ENCODE measurements at places on chromosomes 1 and 21. TPM values are rescaled to one million over a fixed set of nuclear protein-coding genes. Genes with fewer than 3 reads are reported as not detected.

GRCh38 chr1:94322696-94323095 lies 85.3 kb upstream of the ARHGAP29 start:
- DNase-seq: no peak

SMIM1 gene
- 3.6 TPM for total RNA-seq

GRCh38 chr1:68278221-68278620 lies 45.9 kb upstream of the WLS start:
- DNase-seq: no peak

DNA sequence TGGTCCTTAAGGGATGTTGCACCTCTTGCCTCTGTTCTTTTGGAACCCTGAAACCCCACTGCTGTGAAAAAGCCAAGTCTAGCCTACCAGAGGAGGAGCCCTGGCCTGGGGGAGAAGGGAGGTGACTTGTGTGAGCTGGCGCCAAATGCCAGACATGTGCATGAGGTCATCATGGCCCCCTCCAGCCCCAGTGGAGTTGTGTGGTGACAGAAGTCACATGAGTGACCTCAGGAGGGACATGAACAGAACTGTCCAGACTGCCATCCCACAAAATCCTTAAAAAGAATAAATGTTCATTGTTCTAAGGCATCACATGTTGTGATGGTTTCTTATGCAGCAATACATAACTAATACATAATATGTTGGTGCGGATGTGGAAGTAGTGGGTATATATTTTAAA lies 10.8 kb downstream of the HHAT start:
- no peak for DNase-seq

RPE65 gene
- not detected for total RNA-seq

GRCh38 chr1:231612393-231613089 lies 14.0 kb upstream of the DISC1 start:
- no peak for DNase-seq

RAB3B gene
- total RNA-seq: 35.5 TPM

PDPN gene
- total RNA-seq: 7.6 TPM

HSD11B1 gene
- total RNA-seq: 0.75 TPM

GRCh38 chr1:32729254-32730046 lies 26.9 kb upstream of the SYNC start:
- DNase-seq: no peak

DNA sequence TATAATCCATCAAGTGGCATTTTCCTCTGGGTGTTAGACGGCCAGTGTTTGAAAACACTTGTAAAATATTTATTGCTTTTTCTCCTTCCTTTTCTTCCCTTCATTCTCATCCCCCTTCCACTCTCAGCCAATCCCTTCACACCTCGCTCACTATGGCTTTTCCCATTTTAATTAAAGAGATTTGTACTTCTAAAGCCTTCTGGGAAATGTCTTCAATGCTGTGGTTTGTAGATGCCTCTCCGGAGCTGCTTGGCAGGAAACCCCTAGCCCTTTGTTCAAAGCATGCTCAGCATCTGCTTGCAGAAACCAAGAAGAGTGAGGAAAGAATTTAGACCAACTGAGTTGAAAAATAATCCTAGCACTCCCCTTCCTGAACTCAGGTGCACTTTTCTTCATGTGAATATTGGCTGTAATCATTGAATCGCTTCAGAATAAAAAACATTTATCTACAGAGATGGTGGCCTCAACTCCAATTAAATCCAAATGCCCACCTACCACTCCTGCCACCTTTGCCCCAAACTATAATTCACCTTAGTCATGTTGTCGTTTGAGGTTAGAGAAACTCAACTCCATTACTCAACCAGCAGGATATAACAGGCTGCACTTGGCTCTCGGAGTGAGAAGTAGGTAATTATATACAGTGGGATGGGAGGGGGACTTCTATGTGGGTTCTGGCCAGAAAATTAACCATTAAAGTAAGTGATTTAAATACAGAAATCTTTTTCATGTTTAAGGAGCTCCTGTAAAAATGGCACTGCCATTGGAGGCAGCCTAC lies 659.4 kb upstream of the CAMK1G start:
- DNase-seq: no peak

PGBD5 gene
- total RNA-seq: 12.9 TPM

CSF3R gene
- total RNA-seq: not detected

SPAG17 gene
- total RNA-seq: 0.14 TPM

KCNA10 gene
- not detected for total RNA-seq

DNA sequence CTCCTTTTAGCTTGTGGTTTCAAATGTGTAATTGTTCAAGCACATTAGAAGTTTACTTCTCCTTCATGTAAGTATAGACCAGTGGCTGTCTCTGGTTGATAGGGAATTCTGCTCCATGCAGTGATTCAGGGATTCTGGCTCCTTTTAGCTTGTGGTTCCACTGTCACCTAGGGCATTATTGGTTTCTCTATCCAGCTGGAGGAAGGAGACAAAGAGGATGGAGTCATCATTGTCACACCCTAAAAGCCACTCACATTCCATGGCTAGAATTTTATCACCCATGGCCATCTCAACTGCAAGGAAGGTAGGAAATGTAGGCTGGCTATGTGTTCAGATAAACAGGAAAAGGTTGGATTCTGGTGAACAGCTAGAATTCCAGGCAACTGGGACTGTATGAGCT lies 131.2 kb downstream of the URB2 start:
- no peak for DNase-seq

DNA sequence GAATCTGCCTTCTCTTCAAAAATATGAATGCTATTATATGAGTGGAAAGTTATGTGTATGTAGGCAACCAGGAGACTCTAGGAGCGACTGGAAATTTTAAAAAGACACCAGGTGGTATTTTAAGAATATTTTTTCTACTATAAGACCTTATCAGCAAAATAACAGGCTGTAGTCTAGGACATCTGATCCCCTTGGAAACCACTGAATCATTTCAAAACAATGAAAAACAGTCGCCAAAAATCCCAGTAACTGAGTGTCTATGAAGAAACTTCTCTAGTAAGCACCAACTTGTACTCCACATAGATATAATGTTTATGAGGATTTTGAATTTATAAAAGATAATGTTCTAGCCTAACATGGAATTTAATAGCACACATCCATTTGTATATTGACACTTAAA lies 358.5 kb downstream of the GPATCH2 start:
- DNase-seq: peak; percentile 9

DNA sequence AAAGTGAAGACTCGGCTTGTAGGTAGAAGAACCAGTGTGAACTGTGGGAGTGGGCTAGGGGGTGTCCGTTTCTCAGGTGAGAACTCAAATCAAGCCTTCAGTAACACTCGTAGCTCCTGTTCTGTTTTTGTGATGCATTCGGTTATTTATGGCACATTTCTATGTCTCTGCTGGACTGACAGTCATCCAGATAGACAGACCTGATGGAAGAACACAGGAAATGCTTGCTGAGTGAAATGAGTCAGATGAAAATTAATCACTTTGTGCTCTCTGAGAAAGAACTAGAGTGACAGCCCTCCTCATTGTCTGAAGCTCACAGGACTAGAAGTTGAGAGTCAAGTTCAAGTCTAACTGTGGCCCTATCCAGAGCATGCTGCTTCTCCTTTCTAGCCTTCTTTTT lies 360.1 kb upstream of the PLXNA2 start:
- peak; percentile 35 for DNase-seq

DMBX1 gene
- total RNA-seq: not detected

DNA sequence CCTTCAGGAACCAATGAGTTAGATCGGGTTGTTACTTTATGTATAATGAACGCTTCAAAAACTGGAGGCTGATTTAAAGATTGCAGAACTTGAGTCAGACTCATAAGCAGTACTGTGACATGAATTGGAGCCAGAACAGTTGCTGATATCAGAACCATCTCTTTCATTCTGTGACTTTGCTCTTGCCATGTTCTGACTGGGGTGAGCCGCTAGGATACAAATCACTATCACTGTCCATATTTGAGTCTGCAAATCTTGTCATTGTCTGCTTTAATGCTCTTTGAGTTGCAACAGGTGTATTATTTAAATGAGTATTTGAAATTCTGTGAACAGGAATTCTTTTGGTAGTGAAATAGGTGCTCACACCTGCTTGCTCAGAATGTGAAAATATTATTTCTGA lies 52.5 kb downstream of the LRIG2 start:
- DNase-seq: no peak

- no peak for DNase-seq
Measured at GRCh38 chr1:34739613-34740012, 15.2 kb upstream of the GJB5 start.

GRCh38 chr1:69485616-69486015 lies 82.1 kb upstream of the LRRC7 start:
- no peak for DNase-seq

B3GALT5 gene
- total RNA-seq: 7.8 TPM

ZBTB7B gene
- 20.4 TPM for total RNA-seq

DNA sequence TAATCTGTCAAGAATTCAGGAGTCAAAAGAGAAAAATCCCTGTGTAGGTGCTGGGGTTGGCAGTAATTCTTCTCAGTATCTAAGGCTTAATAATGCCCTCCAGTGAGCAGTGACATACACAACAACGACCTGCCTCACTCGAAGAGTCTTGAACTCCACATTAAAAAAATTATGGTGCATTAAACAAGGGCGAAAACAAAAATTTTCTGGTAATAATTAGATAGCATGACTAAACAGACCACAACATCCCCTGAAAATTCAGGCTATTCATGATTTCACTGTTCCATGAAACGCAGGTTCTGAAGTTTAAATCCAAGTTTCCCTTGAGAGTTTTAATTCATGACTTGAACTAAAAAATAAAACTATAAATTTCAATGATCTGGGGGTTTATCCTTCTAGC lies 5.1 kb downstream of the SRSF4 start:
- no peak for DNase-seq

- no peak for DNase-seq
Measured at GRCh38 chr1:186476264-186477040, 15.5 kb upstream of the PDC start.

MAP3K21 gene
- total RNA-seq: 11.0 TPM

DNA sequence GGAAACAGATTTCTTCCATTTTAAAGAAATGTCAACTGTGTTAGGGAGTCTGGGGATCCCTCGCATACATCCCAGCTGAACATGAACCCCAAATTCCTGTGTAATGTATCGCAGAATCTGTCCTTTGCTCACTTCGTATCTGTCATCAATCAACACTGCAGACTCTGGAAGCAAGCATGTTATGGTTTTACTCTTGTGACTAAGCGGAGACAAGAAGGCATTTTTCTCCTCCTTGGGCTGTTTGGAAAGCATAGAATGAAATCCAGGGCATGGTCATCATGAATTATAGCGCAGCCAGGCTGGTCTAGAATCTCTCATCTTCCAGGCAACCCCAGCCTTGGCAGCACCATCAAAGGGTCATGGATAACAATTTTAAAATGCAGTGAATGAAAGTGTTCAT lies 290.2 kb downstream of the KIF26B start:
- no peak for DNase-seq

KIAA0040 gene
- 4.2 TPM for total RNA-seq

DNA sequence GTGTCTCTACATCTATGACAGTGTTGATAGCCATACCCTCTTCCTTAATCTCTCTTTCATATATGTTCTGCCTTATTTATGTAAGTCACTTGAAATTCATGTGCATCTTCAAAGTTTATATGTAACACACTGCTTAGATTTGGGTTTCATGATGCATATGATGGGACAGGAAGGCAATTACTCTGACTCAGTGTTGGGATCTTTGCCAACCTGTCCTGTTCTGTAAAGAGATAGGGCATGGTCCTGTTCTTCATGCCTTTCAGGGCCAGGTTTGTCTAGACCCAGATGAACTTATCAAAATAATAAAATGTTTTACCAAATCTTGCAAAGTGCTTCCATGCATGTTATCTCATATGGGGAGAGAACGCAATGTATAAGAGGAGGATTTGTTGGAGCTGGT lies 69.5 kb downstream of the TMPRSS15 start:
- no peak for DNase-seq

RBM11 gene
- 0.23 TPM for total RNA-seq

FABP3 gene
- total RNA-seq: 10.2 TPM

DNA sequence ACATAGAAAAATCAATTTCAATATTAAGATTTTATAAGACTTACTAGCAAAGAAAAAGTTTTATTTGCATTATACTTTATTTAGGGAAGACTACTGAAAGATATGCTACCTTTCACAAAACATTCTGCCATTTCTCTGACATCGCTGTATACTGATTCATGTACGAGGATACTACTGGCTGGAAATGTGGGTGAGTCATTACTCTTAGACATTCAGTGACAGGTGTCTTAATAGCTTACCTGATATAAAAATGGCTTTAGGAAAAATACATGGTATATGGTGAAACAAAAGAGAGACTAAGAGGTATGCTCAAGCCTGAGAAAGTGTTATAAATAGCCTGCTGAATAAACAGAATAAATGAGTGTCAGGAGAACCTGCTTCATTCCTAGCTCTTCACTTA lies 73.0 kb upstream of the EXO1 start:
- DNase-seq: no peak

DNA sequence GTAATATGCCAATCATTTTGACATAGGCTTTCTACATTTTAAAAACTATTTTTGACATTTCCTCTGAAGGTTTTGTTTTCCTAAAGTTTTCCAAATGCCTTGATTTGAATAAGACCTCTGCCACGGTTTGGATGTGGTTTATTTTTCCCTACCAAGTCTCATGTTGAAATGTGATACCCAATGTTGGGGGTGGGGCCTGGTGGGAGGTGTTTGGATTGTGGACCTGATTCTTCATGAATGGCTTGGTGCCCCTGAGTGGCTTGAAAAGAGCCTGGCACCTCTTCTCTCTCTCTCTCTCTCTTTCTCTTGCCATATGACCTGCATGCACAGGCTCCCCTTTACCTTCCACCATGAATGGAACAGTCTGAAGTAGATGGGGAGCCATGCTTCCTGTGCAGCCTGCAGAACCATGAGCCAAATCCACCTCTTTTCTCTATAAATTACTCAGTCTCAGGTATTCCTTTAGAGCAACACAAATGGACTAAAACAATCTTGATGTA lies 14.8 kb downstream of the MMEL1 start:
- DNase-seq: no peak

- DNase-seq: no peak
Measured at GRCh38 chr1:99326215-99326949, 62.1 kb downstream of the PLPPR4 start.

DNA sequence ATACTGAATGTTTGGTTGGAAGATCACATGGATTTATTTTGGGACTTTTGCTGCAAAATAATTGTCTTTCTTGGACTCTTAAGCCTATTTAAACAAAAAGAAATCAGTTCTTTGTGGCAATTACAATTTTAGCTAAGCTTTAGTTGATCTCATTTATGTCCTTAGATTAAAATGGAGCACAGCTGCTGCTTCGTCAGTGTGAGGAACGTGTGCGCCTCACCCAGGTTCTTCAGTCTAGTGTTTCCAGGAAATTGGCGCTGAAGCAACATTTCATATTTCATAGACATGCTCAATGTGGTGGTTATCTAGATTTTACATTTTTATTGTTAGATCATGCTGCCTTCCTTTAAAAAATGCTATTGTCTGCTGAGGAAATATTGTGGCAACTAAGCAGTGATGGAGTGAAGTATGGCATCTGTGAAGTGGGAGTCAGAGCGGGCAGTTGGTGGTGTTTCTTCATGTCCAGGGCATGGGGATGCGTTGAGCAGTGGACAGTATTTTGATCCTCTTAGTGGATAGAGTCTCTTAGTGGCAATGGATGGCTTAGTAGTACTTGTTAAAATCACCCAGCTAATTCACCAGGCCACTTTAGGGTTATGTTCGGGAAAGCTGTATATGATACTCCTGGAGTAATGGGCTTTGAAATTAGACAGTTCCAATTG lies 5.6 kb downstream of the DDI2 start:
- no peak for DNase-seq

GRCh38 chr1:50880373-50880772 lies 79.7 kb downstream of the FAF1 start:
- no peak for DNase-seq

- DNase-seq: no peak
Measured at GRCh38 chr1:179969962-179970361, 15.4 kb downstream of the CEP350 start.

ELF3 gene
- total RNA-seq: 265 TPM

S100A16 gene
- 1,016 TPM for total RNA-seq

Measured in epithelial cell of proximal tubule (primary cell).